Stimulated activated CD4-positive, alpha-beta T cell treated with anti-CD3 and anti-CD28 coated beads, Interleukin-1b, Interleukin-23, amount 100 ng/mL, for 1 hour (primary cell): ENCODE measurements at places on chromosomes 1 and 21.

GRCh38 chr1:177505905-177506590 lies 335.3 kb downstream of the BRINP2 start:
- no peak for DNase-seq

GRCh38 chr1:54969879-54970278 lies 10.5 kb upstream of the TMEM61 start:
- no peak for DNase-seq

GRCh38 chr1:72280131-72280530 lies 2.2 kb downstream of the NEGR1 start:
- no peak for DNase-seq

- no peak for DNase-seq
Observed at GRCh38 chr1:106817575-106817974, 238.9 kb upstream of the PRMT6 start.

DNA sequence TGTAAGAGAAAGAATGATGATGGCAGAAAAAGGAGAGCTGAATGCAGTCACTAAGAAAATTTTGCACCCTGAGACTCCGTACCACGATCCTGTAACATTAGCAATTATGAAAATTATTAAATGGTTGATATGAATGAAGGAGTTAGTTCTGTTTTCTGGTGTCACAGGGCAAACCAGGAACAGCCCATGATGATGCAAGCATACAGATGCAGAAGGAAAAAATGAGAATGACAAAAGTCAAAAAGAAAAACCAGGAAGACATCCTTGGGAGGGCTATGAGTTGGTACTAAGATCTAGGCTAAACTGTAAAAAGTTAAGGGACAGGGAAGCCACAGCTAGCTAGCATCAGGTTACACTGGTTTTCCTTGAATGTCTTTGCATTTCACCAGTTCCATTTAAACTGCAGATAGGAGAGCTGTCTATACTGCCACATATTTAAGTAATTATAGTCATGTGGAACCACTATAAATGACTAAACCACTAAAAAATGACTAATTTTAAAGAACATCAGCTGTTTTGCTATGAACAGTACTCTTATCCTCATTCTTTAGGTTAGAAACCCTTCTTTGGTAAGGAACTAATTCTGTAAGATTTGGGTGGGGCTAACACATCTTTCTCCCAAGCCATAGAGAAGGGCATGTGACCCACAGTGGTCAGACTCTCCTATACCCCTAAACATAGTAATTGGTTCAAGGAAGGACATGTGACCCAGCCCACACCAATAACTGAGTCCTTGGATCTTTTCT lies 11.4 kb downstream of the DOCK7 start:
- no peak for DNase-seq

DNA sequence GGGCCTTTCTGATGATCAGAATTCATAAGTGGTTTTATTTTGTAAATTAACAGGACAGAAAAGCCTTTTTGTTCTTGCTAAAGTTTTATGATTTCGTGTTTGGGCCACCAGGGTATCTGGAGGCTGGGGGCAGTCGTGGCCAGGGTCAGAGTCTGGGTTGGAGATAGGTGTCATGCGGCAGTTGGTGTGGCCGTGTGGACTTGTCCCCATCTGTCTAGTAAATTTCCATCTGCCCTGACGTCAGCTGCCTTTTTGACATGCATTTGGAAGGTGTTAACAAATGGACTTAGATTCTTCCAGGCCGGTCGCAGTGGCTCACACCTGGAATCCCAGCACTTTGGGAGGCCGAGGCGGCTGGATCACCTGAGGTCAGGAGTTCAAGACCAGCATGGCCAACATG lies 56.8 kb downstream of the SKI start:
- no peak for DNase-seq

GRCh38 chr1:117511273-117511672 lies 94.6 kb upstream of the TENT5C start:
- no peak for DNase-seq

GRCh38 chr1:111611986-111612385 lies 7.6 kb upstream of the RAP1A start:
- no peak for DNase-seq

DNA sequence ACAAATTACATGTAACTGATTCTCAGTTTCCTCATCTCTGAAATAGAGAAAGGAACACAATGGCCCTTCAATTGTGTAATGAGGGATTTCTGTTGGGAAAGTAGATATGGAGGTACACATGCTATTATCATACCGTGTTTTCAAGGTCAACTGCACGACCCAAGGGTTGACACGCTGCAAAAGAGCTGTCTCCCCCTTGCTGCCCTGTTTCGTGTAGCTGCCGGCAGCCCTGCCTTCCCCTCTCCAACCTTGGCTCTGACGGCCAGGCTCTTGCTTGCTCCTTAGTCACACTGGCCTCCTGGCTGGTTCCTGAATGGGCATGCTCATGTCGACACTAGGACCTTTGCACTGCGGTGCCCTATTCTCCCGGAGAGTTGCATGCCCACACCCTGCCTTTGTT lies 134.4 kb downstream of the GALNT2 start:
- DNase-seq, result no peak

DNA sequence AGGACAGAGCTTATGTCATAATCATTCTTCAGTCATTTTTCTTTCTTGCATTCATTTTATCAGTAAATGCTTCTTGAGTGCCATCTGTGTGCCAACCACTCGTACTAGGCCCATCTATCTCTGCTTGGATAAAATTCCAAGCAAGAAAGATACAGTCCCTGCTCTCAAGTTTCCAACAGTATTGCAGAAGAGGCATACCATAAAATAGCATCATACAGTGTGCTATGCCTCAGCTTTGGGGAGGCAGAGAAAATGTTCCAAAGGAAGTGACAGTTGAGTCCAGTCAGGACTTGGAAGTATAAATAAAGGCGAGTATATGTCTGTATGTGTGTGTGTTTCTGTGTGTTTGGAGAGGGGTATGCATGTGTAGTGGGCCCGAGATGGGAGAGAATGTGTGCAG lies 113.4 kb upstream of the HOOK1 start:
- no peak for DNase-seq

DNA sequence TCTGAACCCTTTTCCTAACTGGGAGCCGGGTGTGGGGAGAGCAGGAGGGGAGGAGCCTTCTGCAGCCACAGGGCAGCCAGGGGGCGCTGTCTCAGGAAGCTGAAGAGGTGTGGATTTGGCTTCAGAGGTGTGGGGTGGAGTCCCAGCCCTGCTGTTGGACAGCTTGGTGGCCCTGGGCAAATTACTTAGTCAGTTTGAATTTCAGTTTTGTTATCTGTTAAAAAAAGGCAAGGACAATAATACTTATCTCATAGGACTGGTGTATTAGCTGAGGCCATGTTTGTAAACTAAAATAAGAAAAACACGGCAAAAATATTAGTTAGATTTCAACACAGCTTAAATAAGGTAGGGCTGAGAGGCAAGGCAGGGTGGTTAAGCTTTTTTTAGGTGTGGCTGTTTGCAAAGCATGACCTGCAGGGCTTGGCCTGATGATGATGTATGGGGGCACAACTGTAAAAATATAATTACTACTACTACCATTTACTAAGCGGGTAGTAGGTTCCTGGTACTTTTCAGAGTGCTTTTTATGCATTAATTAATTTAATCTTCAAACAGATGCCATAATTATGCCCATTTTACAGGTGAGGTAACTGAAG lies 111.8 kb downstream of the PLXNA2 start:
- DNase-seq, result peak; percentile 21

DNA sequence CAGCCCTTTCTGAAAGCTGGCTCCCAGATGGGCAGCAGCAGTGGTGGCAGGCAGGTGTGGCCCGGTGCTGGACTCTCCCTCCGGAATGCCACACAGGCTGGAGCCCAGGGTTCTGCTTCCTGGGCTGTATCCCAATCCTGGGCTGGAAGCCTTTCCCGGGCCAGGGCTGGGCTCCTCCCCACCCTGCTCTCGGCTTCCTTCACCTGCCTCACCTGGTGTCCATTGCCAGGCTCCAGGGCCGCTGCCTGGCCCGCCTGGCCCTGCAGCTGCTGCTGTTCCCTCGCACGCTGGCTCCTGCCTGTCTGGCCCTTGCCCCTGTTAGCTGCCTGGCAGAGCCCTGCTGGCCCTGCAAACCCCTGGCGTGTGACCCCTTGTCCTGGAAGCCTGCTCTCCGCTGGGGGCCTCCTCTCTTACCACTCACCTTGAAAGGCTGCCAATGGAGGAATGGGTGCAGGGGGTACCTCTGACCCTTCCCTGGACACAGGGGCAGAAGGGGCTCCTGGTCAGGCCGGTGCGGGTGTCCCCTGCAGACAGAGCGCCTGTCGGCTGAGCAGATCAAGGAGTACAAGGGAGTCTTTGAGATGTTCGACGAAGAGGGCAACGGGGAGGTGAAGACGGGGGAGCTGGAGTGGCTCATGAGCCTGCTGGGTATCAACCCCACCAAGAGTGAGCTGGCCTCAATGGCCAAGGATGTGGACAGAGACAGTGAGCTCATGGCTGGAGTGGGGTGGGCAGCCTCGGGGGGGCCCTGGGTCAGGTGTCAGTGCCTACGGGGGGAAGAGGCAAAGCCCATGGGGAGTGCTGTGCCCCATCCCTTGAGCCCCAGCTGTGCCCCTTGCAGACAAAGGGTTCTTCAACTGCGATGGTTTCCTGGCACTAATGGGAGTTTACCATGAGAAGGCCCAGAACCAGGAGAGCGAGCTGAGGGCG lies 1.1 kb downstream of the CALML6 start:
- DNase-seq, result no peak
